ENCODE measurements at places on chromosomes 1 and 21.

DNA sequence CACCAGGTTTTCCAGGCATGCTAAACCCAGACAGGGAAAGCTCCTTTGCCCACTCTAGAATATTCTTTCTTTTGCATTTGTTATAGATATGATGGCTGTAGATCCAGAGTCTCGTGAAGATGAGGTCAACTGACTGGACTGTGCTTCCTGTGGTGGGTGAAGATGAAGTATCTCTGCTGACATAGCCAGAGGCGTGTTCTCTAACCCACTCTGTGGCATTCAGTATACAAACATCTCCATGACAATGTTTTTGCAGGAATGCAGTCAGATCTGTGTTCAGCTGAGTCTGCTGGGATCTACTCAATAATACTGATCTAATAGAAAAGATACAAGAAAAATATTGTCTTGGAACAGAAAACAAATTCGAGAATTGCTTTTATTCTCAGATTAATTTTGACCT, 11.3 kb downstream of the RWDD2B start:
- no peak for DNase-seq

DNA sequence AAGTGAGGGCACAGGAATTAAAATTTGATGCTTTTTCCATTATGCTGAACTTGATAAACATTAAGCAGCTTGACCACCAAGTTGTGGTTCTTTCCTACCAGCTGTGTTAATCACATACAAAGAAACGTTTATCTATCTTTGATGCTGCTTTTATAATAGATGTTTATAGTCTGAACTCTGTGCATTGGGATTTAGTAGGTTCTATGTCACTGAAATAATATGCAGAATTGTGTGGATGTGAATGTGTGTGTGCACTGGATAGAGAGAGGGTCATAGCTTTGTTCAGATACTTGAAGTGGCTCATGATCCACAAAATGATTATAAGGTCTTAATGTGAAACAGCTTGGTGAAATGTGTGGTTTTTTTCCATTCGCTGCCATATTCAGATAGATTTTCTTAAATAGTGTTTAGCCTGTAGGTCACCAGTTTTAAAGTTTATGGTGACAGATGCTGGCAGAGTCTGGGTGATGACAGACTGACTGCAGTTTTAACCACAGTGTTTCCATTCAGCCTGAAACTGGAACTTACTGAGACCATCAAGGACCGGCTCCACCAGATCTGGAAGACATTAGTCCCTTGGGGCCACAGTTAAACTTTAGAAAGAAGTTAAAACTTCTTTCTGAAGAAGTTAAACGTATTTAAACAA, 10.2 kb downstream of the DDI2 start:
- peak; percentile 57 for DNase-seq

- DNase-seq: no peak
Observed at GRCh38 chr1:104120525-104120924, 370.8 kb downstream of the AMY1C start.

- DNase-seq: no peak
Observed at GRCh38 chr1:38131024-38131585, 84.5 kb upstream of the POU3F1 start.

DNA sequence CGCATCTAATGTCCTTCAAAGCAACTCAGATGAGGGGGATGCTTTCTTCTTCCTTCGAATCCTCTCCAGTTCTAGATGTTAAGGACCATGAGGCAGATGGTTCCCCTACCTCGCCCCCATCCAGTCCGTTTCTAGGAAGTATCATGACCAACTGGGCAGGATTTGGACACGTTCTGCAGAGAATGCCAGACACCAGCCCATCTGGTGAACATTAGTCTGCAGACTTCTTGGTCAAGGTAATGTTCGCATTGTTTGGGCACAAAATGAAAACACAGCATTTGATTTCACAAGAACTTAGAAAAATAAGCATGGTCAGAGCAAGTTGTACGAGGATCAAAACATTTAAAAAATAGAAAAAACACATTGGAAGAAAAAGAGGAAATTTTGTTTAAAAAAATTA, 25.4 kb upstream of the ADARB1 start:
- no peak for DNase-seq

GRCh38 chr1:173268786-173269277, 61.7 kb upstream of the TNFSF4 start:
- peak; percentile 26 for DNase-seq

GRCh38 chr1:155007251-155007828, 4.7 kb downstream of the ZBTB7B start:
- DNase-seq: no peak

GRCh38 chr1:48603222-48603621, 131.2 kb upstream of the SPATA6 start:
- no peak for DNase-seq

- no peak for DNase-seq
Observed at GRCh38 chr1:47533793-47534328, 96.0 kb downstream of the FOXD2 start.

GRCh38 chr1:226063224-226063976, 884 bp downstream of the H3-3A start:
- DNase-seq: peak; percentile 53

DNA sequence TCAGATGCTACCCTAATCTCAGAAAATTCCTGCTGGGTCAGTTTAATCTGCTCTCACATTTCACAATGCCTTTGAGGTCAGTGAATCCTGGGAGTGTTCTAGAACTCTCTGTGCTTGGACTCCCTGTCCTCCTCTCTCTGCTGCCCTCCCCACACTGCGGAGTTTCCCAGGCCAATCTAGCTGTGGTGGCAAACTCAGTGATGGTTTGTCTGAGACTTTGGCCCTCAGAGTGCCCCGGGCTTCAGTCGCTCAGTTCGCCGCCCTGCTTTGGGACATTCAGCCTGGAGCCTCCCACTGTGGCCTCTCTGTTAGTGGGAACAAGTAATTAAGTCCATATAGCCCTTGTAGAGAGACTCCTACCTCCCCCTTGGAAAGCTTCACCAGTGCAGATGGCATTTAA, 7.1 kb downstream of the C1orf226 start:
- DNase-seq: no peak

GRCh38 chr1:164518692-164519332, 40.2 kb upstream of the PBX1 start:
- DNase-seq: no peak

GRCh38 chr1:22207511-22208267, 64.8 kb upstream of the WNT4 start:
- no peak for DNase-seq

DNA sequence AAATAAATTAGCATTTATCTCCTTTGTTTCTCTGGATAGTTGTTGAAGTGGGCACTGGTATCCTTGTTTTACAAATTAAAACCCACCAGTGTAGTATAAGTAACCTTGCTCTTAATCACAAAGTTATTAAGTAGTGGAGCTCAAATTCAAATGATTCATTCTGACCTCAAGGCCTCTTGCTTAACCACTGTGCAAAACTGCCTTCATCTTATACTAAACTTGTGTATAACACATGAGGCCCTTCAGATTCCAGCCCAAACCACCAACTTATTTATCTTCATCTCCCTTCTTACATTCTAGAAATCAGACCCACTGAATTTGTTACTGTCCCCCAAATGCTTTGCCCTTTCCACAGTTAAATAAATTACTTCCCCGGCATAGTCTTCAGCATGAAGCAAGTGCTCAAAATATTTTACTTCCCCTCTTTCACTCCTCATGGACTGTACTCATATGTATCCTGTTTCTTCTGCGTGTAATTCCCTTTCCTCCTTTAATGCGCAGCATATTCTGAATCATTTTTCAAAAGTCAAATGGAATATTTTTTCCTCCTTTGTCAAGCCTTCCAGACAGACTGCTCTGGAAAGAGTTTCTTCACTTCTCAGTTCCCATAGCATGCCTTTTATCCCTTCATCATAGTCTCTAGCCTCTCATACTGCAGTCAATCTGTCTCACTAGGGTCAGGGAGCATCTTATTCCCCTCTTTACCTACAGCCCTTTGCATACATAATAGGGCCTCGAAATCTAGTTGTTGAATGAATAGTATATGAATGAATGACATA, 19.0 kb upstream of the DNASE2B start:
- DNase-seq: peak; percentile 76

DNA sequence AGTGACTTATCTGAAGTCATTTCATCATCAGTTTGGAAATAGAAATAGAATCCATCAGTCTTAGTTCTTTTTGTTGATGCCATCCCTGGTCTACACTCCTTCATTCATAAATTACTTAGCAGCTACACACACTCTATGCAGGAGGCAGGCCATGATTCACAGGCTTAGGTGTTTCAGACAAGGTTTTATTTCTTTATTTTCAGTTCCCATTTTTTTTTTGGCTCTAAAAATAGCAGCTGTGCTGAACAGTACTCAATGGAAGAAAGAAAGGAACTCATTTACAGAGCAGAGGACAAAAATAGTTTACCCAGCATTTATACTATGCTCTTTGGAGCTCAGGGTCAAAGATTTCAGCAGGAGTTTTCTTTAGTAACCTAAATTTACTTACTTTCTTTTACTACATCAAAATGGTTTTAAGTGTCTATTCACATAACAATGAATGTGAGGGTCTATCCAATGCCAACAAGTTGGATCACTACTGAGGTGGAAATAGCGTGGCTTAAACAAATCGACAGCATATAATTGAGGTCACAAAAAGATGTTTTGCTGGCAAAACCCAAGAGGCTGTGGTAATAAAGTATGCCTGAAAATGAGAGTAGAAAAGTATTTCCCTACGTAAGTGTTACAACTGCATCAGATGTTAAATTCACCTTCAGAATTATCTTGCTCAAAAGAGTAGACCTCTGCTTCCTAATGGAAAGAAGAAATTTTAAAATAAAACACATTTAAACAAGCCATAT, 7.7 kb downstream of the KRTAP19-8 start:
- DNase-seq: no peak

DNA sequence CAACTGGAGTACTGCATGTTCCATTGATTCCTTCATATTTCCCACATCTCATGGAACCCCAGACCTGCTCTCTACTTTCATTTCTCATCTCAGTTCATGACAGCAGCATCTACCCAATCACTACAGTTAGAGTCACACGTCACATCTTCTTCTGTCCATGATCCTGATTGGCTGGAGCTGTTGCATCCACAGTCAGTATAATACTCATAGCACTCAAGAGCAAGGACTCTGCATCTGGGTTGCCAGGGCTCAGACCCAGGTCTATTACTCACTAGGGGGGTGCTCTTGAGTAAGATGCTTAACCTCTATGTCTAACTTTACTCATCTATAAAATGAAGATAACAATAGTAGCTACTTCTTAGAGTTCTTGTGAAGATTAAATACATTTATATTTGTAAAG, 4.4 kb upstream of the XPR1 start:
- DNase-seq: peak; percentile 16

- DNase-seq: no peak
Observed at GRCh38 chr1:202709276-202710041, 795 bp downstream of the SYT2 start.

DNA sequence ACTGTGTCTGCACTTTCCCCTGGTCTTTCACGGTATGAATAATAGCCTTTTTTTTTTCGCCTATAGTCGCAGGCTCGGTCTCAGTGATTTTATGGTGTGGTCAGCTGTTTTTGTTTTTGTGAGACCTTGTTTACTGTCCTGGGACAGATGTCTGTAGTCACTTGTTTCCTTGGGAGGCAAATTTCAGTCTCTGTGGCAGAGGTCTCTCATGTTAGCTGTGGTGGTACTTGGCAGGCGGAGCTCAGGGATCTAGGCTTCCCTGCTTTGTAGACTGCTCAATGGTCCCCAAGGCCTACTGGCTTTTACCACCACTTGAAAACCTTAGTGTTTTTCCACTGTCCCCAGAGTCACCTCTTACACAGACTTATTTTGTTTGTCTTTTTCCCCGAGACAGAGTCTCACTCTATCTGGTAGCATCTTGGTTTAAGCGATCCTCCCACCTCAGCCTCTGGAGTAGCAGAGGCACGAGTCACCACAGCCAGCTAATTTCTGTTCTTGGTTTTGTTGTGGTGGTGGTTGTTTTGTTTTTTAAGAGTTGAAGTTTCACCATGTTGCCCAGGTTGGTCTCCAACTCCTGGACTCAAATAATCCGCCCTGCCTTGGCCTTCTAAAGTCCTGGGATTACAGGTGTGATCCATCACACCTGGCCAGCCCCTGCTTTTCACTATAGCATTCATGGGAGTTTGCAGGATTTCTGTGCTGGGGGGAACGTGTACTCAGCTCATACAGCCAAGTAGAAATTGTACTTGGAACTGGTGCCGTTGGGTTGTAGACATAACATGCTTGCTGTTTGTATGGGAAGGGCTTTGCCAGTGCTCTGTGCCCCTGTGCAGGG, 10.3 kb downstream of the RNU1-2 start:
- peak; percentile 63 for DNase-seq

GRCh38 chr1:151851886-151852285, 1.6 kb downstream of the THEM5 start:
- DNase-seq: no peak

DNA sequence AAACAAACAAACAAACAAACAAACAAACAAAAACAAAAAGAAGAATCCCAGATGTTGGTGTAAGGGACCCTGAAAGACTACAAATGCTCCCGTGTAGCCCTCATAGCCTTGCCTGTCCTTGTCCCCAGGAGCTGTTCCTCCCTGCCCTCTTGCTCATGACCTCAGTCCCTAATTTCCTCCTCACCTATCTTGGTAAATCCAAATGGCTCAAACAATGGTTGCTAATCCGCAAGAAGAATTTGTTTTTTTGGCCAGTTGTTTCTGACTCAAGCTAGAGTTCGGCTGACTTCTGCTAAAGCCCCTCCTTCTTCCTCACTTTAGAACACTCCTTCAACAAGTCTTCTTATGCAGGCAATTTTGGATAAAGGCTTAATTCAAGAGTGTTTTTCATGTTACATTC, 15.6 kb downstream of the LCA5L start:
- DNase-seq: no peak

- DNase-seq: no peak
Observed at GRCh38 chr1:43418858-43419257, 29.2 kb downstream of the SZT2 start.

DNA sequence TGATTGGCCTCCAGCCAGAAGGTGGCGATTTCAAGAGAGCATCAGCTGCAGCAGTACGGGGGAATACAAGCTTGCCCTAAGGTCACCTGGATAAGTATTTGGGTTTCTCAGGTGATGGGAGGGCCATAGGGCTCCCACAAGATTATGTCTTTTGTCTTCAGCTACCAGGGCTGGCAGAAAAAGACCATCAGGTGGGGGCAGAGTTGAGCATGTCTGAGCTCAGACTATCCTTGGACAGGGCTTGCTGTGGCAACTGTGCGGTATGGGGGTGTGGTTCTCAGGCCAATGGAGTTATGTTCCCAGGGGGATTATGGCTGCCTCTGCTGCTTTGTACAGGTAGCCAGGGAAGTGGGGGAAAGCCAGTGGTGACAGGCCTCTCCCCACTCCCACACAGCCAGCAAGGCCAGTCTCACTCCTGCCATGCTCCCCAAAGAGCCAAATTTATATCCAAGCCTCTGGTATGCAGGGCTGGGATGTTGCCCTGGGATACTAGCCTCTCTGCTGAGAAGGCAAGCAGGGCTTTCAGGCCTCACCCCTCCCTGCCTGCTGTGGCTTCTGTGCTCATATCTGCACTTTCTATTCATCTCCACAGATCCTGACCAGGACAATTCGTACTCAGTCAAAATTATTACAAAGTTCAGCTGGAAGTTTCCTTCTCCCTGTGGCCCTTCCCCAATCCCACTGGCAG, 26.6 kb upstream of the CD84 start:
- DNase-seq: no peak

GRCh38 chr1:89836252-89837035, 15.6 kb downstream of the LRRC8D start:
- DNase-seq: no peak
